ENCODE measurements at places on chromosomes 5 and 9.
A peak's percentile ranks its signal among the peaks of the same experiment; 100 is the strongest.

GRCh38 chr9:8136477-8136876, 336.9 kb upstream of the DMAC1 start:
- DNase-seq, result no peak

- DNase-seq, result no peak
Observed at GRCh38 chr9:74562611-74563010, 65.5 kb downstream of the RORB start.

- DNase-seq, result no peak
Observed at GRCh38 chr9:88025411-88026117, 51.2 kb upstream of the CDK20 start.

DNA sequence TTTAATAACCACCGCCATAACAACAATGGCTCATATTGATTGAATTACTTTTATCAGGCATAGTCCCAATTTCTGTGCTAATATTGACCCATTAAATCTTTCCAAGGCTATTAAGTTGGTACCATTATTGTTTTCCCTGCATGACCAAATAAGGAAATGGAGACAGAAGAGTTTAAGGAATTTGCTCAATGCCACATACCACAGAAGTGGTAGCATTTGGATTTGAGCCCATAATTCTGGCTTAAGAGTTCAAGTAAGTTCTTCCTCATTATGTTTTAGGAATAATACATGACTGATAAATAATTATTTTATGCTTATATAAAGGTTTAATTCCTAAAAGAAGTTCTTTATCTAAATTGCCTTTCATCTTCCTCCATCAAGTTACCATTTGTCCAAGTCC, 43.4 kb upstream of the HAPLN1 start:
- DNase-seq, result no peak

GRCh38 chr9:136396219-136396515, 3.8 kb downstream of the SNAPC4 start:
- DNase-seq, result no peak

DNA sequence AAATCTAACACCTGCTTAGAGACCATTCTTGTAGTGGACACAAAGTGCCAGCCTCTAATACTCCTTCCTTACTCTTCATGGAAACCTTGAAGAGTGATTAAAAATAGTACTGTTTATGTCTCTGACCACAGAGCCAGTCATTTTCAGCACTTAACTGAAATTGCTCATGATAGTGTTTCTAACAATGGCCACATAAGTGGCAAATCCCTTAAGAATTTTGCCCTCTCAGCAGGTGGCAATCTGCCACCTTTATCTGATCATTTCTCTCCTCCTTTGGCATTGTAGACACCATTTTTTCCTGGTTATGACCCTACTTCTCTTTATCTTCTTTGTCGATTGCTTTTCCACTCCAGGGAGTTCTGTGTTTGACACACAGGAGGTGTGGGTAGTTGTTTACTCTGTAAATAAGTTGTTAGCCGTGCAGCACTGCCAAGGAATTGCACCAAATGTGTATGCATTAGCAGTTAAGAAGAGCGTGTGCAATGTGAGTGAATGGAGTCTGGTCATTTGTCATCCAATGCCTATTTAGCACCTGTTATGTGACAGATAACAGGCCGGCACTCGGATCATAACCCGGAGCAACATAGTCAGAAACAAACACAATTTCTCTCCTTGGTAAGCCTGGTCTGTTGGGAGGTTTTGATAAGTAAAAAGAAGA, 36.8 kb upstream of the STARD4 start:
- DNase-seq, result peak; percentile 50

GRCh38 chr9:21904776-21905175, 89.4 kb downstream of the CDKN2A start:
- DNase-seq, result no peak

- DNase-seq, result no peak
Observed at GRCh38 chr5:134784241-134784920, 25.8 kb downstream of the DDX46 start.

- no peak for DNase-seq
Observed at GRCh38 chr5:76788362-76788761, 30.5 kb upstream of the F2RL1 start.

- DNase-seq, result peak; percentile 7
Observed at GRCh38 chr5:139207297-139208000, 9.3 kb upstream of the SIL1 start.

- DNase-seq, result no peak
Observed at GRCh38 chr5:169412831-169413230, 111.9 kb upstream of the SLIT3 start.

- DNase-seq, result peak; percentile 18
Observed at GRCh38 chr5:102545175-102545574, 46.4 kb upstream of the SLCO6A1 start.
